Naive thymus-derived CD4-positive, alpha-beta T cell (primary cell): ENCODE measurements at places on chromosomes 5 and 9. TPM values are rescaled to one million over a fixed set of nuclear protein-coding genes. Genes with fewer than 3 reads are reported as not detected.

DNA sequence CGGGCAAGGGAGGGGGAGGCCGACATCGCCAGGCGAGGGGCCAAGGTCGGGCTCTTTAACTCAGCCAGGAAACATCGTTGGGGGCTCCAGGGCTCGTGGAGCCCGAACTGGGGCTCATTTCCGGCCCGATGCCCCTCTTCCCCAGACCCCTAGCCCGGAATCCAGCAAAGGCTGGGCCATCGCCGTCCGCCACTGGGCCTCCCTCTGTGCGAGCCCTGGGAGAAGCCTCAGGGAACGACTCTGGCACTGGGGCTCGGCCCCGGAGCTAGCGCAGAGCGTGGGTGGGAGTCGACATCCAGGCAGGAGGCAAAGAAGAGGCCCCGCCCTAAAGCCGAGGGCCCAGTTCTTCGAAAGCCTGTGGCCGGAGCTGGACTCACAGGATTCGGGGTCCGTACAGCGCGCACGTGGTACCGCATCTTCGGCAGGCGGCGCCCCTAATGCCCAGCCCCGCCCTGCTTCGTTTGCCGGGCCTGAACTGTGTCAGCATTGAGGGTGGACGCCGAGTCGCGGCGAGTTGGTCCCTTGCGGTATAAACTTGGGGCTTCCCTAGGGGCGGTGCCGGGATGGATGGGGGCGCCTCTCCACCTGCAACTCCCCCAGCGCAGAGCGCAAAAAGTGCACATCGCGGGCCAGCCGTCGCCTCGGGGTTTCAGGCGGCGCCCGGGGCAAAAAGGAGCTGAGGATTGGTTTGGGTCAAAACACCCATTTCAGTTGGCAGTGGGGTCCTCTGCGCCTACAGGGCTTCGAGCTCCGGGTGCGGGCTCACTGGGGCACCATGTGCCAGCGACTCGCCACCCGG, 3.6 kb upstream of the PAX5 start:
- DNase-seq = no peak

DNA sequence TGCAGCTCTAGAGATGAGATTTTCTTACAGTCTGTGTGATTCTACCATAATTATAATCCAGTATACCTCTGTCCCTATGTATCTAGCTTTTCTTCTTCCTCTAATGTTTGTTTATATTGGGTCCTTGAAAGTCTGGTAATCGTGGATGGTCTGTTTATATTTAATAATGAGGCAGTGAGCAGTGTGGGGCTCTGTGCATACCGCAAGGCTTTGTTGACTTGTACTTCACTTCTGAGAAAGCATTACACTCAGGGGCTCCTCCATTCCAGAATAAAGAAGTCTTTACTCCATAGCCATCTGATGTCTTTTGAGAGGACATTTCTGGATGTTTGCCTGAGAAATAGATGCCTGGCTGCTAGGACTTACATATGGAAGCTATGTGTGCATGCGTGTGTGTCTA, 4.5 kb upstream of the MPDZ start:
- DNase-seq = no peak

Gene DPP7
- total RNA-seq = 235 TPM

- no peak for DNase-seq
Observed at GRCh38 chr5:138724470-138725146, 28.6 kb upstream of the CTNNA1 start.

GRCh38 chr5:151195622-151196021, 28.3 kb downstream of the CCDC69 start:
- no peak for DNase-seq

- DNase-seq = no peak
Observed at GRCh38 chr9:82665324-82665723, 397.6 kb downstream of the RASEF start.

GRCh38 chr9:15235658-15236057, 71.4 kb downstream of the TTC39B start:
- DNase-seq = no peak

- DNase-seq = no peak
Observed at GRCh38 chr5:157072508-157072907, 13.6 kb upstream of the HAVCR1 start.

DNA sequence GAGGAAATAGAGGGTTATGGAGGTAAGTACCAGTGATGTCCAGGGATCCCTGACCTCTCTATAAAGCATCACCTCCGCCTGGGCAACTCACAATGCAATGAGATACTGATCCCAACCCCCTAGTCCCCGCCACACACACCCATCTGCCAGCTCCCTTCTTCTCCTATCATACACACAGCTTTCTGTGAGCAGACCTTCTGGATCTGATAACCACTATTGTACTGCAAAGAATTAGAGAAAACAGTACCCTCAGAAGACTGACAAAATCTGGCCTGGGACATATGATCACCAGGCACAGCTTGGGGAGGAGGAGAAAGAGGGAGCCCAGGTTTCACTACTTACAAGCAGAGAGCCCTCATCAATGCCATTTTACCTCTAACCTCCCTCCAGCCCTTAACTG, 249.0 kb downstream of the SEC61B start:
- DNase-seq = no peak

GRCh38 chr9:116499986-116500871, 186.9 kb upstream of the TRIM32 start:
- DNase-seq = no peak

DNA sequence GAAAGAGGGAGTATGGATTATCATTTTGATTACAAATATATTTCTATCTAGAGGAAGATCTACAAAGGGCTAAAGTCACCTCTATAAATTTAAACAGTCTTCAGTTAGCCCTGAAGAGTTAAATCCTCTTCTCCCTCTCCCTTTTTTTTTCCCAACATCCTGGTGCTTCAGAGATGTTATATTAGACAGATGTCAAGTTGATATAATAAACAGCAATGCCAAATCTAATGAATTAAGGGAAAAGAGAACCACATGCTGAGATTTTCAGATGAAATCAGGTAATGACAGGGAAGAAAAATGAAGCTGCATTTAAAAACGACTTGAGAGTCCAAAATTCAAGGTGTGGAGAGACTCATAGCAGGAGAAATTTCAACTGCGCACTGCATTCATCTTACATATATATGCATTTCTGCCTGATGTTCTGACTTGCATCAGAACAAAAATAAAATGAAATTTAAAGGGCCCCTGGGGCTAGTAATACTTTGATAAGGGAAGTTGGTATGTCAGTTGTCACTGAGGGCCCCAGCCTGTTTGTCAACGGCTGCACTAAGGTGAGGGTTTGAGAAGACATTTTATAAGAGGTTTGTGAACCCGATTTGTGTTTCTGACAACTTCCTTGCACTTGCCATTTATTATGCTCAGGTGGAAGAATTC, 338.9 kb upstream of the PANK3 start:
- no peak for DNase-seq

- no peak for DNase-seq
Observed at GRCh38 chr9:69526699-69527098, 145.5 kb downstream of the APBA1 start.

GRCh38 chr5:94376672-94377345, 241.6 kb downstream of the KIAA0825 start:
- DNase-seq = no peak

DNA sequence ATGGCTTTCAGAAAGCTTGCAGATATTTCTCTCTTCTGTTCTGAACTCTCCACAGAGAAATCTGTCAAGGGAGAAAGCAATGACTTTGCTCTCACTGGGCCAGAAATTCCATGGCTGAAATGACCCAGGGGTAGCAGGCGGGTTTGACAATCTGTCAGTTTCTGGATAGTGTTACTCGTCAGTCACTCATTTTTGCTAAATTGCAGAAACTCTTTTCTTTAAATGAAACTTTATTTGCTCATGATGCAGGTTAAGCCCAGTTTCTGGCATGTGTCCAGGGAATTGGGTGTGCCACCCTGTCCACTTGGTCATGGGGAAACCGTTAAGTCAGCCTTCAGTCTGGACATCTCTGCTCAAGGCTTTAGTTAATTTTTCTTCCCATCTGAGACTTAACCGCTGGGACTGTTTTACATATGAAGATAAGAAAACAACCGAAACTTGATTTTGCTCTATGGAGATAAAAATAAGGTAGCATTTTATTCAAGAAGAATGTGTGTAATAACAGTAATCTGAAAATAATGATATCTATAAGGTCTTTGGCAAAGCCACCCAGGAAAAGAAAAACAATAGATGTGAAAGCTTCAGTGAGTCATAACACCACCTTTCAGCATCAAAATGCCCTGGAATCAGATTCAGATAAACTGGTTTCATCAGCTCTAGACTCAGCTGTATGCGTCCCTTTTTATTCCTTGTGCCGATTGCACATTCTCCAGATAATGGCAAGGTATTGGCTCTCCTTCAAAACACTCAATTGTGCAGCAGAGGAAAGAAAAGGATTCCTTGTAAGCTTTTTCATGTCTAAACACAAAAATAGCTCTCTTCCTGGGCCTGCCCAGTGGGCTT, 308.3 kb downstream of the ZSWIM6 start:
- DNase-seq = no peak

Gene NUTM2F
- total RNA-seq = not detected

DNA sequence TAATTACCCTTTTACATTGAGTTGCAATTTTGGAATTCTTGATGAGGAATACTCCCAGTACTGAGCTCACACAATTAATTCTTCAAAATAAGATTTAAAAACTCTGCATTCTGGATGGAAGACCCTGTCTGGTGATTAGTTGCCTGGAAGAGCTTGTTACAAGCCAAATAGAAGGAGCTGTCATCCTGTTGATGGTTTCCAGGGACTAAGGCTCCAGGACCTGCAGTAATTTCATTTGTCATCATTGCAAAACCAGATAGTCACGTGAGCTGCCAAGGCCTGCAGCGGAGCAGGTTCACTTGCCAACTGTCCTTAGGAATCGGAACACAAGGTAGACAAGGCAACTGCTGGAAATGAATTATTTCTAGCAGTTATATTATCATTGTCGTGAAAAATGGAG, 597.7 kb downstream of the CCDC171 start:
- DNase-seq = no peak

Gene MCC
- total RNA-seq = 1.1 TPM

Gene C8G
- 2.3 TPM for total RNA-seq
